ENCODE measurements at places on chromosomes 6 and 20. TPM values are rescaled to one million over a fixed set of nuclear protein-coding genes. Genes with fewer than 3 reads are reported as not detected.

GRCh38 chr20:61236713-61237112 lies 15.3 kb upstream of the CDH4 start:
- no peak for DNase-seq

The BIRC7 gene
- total RNA-seq: 0.31 TPM

- DNase-seq: peak; percentile 53
Observed at GRCh38 chr6:42028234-42029061, 21.9 kb upstream of the TAF8 start.

- DNase-seq: no peak
Observed at GRCh38 chr20:48102076-48102787, 317.0 kb upstream of the SULF2 start.

- DNase-seq: no peak
Observed at GRCh38 chr6:9126878-9127560, 691.7 kb upstream of the SLC35B3 start.

The MUC21 gene
- total RNA-seq: 6.9 TPM

DNA sequence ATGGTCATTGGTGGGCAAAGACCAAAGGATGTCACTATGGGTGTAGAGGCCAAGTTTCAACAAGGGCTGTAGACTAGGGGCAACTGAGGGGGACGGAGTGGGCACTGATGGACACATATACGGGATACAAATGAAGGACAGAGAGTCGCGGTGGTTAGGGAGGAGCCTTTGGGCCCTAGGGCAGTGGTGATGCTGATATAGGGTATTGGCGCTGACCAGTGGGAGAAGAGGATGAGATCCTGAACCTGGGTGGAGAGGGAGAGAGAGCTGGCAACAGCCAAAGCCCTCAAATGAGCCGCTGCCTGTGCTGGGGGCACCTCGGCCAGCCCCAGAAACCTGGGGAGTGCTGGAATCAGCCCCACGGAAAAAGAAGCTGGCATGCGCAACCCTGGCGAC lies 1.6 kb downstream of the CDH22 start:
- no peak for DNase-seq

The TBX18 gene
- 18.1 TPM for total RNA-seq

The TREML2 gene
- total RNA-seq: 0.10 TPM
